ENCODE measurements at places on chromosomes 3 and 15.
A peak's percentile ranks its signal among the peaks of the same experiment; 100 is the strongest.

DNA sequence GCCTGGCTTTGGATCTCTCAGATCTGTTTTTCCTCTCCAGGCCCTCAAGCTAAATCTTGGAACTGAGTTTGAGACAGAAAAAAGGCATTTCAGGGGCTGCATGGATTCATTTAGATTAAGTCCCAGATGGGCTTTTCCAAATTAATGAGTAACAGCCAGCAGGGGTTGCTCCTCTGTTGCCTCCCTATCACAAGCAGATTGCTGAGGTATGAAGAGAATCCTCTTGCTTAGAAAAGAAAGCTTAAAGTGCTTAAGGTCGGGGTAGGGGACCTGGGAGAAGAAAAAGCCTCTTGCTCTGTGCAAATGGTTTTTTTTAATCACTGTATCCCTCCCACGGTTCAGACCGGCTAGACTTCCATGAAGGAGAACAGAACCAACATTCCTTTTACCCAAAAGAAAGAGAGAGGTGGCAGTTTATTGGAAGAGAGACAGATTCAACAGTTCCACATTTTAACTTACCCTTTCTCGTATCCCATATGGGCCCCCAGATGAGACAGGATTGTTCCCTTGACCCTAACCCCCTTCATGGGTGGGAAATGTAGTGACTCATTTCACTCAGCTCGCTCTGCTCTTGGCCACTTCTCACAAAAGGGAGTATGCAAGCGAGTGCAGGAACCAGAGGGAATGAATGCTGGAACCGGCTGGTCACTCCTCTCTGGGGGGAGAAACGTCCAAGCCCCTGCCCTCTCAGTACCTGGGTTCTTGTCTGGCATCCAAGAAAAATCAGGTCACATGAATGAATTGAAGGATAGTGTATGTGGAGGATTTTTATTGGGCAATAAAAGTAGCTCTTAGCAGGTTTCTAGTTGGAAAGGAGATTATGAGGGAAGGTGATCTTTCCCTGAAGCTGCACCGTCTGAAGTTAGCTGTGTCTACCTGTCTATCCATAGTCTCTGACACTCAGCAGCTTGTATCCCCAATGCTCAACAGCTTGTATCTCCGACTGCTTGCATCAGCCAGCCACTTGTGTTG, 745.2 kb downstream of the SI start:
- no peak for DNase-seq

GRCh38 chr3:138082992-138083386, 32.4 kb downstream of the DZIP1L start:
- no peak for DNase-seq

- peak; percentile 24 for DNase-seq
Measured at GRCh38 chr15:78739996-78740903, 71.0 kb downstream of the ADAMTS7 start.

DNA sequence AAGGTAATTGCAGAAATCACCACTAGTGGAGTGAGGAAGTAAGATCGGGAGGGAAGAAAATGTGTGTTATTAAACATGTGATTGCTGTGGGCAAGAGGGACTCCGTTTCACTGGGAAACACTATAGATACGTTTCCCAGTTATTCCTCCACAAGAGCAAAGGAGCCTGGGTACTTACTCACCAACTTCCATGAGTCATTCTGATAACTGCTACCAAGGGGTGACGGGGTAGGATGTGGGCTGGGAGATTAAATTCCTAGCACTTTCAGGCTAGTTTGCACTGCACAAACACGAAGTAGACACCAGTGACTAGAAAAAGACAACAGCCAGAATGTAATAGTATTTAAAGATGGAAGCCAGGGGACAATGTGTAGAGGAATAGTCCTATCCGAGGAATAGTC, 812.9 kb upstream of the CFAP20DC start:
- no peak for DNase-seq

DNA sequence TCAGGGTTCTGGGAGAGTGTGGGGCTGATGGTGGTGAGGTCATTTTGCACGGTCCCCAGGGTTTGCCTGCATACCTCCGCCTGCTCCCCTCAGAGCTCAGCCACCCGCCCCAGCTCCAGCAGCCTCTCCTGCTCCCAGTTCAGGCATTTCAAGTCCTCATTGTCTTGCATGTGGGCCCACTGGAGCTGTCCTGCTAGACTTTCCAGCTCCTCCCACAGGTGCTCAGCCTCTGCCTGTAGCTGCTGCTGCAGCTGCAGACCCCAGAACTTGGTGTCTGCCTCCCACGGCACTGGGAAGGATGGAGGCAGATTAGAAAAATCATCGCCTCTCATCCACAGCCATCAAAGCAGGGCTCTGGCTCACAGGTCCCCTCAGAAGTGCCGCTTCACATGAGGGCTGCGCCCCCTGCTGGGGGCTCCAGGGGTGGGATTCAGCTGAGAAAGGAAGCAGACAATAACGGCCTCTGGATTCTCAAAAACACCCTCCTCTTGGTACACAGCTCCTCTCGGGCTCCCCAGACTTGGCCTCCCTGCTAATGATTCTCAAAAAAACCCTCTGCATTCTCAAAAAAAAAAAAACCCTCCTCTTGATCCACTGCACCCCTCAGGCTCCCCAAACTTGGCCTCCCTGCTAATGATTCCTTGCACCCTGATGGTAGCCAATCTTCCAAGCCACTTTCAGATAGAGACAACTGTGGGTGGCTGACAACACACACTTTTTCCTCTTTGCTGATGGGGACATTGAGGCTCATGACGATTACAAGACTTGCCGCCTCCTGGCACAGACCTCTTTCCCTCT, 89.3 kb upstream of the C2CD4B start:
- DNase-seq = peak; percentile 40

GRCh38 chr15:27617013-27617412, 482.1 kb downstream of the OCA2 start:
- DNase-seq = no peak

DNA sequence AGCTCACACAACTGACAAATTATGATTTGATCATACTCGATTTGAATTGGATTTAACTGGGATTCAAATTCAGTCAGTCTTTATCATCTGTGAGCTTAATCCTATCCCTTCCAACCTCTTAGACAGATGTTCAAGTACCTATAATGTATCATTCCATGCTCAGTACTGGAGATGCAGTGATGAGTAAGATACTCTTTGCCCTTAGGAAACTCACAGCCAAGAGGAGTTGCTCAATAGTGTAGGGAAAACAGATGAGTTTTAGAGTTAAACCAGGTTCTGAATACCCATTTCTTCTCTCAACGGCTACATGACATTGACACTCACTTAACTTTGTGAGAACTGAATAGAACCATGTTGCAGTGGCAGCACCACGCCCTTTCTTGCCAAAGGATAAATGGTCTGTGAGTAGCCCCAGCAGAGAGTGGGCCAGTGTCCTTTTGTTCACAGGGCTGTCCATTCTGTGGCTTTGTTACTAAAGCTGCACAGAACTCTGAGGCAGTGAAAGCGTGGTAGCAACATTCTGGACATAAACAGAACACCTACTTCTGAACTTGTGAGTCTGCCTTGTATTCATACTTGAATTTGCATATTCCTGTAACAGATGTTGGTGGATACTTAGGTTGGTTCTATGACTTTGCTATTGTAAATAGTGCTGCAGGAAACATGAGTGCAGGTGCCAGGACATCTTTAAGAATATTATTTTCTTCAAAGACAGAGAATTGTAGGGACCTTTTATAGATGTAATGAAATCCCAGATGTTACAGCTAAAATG, 91.6 kb downstream of the RASA2 start:
- no peak for DNase-seq

GRCh38 chr3:187903697-187904096, 158.4 kb upstream of the BCL6 start:
- no peak for DNase-seq

GRCh38 chr3:136678981-136679380, 73.2 kb downstream of the STAG1 start:
- no peak for DNase-seq

All from germinal center (tissue), 1 donor.